CMK (cell line): ENCODE measurements at places on chromosomes 6 and 20.

GRCh38 chr6:80366051-80366450, 259.6 kb downstream of the BCKDHB start:
- DNase-seq = no peak

GRCh38 chr6:76631622-76632021, 559.2 kb upstream of the IMPG1 start:
- DNase-seq = no peak

GRCh38 chr6:24855395-24856245, 56.9 kb upstream of the ARMH2 start:
- peak; percentile 47 for DNase-seq

- no peak for DNase-seq
Measured at GRCh38 chr20:36573798-36574365, 485 bp downstream of the TGIF2 start.

- no peak for DNase-seq
Measured at GRCh38 chr20:2255926-2256531, 39.8 kb upstream of the TGM3 start.

DNA sequence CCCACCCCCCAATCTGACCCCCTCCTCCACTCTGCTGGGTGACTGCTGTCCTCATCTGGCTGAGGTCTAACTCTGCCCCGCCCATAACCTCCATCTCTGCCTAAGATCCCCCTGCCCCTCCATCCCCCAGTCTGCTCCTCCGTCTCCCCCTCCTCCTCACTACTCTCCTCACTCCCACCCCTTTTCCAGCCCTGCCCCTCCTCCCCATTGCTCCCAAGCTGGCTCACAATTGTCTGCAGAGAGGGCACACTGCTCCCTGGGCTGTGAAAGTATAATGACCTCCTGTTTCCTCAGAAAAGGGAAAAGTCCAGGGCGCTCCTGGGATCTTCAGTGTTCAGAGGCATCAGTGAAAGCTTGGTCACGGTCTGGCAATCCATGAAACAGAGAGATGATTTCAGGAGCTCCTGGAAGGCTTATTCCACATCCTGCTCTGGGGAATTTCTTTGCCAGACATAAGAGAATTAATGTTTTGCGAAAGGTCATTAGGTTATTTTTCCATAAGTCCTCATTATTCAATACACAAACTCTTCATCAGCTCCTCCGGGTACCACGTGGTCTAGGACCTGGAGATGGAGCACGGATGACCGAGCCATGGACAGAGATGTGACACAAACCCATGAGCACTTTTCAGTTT, 21.5 kb downstream of the CST5 start:
- DNase-seq = no peak

- DNase-seq = peak; percentile 17
Measured at GRCh38 chr20:59560588-59561227, 43.6 kb upstream of the PHACTR3 start.

- peak; percentile 11 for DNase-seq
Measured at GRCh38 chr6:37731888-37732287, 34.2 kb upstream of the MDGA1 start.

DNA sequence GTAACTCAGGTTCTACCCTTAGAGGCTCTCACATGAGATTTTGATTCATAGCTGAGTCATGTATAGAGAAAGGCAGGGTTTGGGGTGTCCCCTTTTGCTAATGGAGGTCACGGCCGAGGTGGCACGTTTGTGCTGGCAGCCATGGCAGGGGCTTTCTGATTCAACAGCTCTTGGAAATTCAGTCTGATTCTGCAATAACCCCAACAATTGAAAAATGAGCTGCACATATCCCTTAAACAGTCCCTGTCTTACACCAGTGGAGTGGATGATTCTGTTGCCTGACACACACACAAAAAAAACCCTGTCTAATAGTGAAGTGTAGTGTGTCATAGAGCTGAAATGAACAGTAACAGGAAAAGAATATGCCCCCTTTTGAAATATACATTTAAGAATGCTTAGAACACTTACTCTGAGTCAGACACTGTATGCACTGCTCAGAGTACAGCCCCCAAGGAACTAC, 40.4 kb upstream of the ARG1 start:
- no peak for DNase-seq

GRCh38 chr20:661474-662270, 8.7 kb upstream of the SRXN1 start:
- no peak for DNase-seq

DNA sequence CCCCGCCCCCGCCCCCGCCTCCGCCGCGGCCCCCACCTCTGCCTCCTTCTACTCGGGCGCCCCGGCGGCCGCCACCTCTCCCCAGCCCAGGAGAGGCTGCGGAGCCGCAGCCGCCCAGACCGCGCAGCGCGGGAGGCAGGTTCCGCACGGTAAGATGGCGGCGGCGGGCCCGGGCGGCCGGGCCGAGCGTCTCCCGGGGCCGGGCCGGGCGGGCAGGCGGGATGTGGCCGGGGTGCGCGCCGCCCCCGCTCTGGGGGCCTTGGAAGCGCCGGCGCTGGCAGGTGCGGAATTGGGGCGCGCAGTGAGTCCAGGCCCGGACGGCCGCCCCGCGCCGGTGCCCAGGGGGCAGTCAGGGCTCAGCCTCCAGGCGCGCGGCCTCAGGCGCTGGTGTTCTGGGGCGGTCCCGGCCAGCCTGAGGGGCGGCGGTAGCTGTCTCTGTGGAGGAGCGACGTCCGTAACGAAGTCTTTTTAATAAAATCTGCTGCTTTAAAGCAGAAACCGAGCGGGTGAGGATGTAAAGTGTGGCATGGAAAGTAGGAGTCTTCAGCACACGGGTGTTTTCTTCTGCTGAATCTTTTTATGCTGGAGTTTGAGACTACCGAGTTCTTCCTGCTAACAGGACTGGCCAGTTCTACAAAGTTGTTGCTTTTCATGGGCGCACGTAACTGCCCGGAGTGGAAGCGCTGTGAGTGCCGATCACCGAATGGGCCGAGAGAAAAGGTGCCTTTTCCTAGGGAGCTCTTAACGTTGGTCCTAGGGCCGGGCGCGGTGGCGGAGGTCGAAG, at the start of gene GID8:
TSS of gene GID8 (plus strand) at position 43 of the 784 bp plus-strand sequence. CDS start 3,356 bp downstream, outside the sequence.
- no peak for DNase-seq
